Ascending aorta (tissue), 2 donors: ENCODE measurements at places on chromosomes 3 and 15. TPM values are rescaled to one million over a fixed set of nuclear protein-coding genes. Genes with fewer than 3 reads are reported as not detected.
A peak's percentile ranks its signal among the peaks of the same experiment; 100 is the strongest.

GRCh38 chr15:67358391-67358790, 103.8 kb downstream of the IQCH start:
- no peak overlapping the region for H3K4me3 ChIP-seq
- no peak overlapping the region for H3K27ac ChIP-seq
- no peaks in the 10 kb centered on the region for H3K4me1 ChIP-seq
- no peaks in the 10 kb centered on the region for H3K36me3 ChIP-seq

DNA sequence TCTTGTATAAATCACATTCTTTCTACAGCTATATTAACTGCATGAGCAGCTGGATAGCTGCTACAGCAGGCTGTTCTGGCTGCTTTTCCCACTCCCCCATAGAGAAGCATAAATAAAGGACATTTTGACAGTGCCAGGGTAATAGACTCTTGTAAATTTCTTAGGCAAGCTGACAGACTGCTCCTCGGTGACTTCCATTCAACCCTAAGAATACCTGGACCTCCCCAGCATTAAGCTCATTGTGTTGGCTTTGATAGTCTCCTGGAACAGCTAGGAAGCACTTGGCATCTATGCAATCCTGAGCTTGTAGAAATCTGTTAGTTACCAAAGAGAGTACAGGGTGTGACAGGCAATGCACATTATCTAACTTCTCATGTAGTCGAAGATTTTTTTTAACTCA, 475.4 kb downstream of the AGBL1 start:
- no peaks in the 10 kb centered on the region for H3K27me3 ChIP-seq
- no peak overlapping the region for H3K4me3 ChIP-seq
- DNase-seq, result no peak
- no peaks in the 10 kb centered on the region for H3K36me3 ChIP-seq
- H3K4me1 ChIP-seq, result no peaks in the 10 kb centered on the region
- H3K27ac ChIP-seq, result no peak overlapping the region

DNA sequence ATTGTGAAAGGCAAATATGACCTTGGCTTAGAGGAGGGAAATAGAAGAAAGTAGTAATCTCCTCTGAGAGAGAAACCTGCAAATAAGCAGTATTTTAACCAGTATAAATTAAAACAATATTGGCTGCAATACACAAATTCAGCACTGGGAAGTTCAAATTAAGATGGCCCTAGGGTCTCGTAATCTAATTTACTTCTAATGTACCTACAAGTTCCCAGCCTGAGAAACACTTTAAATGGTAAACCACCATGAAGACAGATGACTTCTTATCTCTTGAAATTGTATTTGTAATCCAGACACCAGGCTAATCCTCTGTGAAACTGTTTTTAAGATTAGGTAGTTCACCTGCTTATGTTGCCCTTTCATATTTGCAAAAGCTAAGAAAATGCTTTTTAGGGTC, 199.7 kb downstream of the CADPS start:
- no peaks in the 10 kb centered on the region for H3K27me3 ChIP-seq
- H3K27ac ChIP-seq, result no peak overlapping the region
- H3K36me3 ChIP-seq, result no peaks in the 10 kb centered on the region
- no peaks in the 10 kb centered on the region for H3K4me1 ChIP-seq
- no peak overlapping the region for H3K4me3 ChIP-seq

DNA sequence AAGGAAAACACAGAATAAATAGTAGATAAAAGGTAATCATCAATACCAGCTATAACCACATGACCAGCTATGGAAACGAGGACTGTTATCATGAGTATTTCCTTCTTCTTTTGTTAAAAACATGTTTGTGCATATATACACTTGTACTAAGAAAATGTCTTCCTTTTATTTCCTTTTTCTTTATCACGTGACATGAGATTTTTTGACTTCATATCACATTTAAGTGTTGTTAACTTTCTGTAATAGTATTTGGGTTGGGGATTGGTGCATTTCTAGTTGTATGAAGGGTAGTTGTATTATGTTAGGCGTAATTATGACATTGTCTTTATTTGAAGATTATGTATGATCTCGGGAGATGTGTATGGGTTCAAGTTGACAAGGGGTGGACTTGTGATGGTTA, 278.5 kb upstream of the ZNF385D start:
- H3K4me1 ChIP-seq, result no peaks in the 10 kb centered on the region
- H3K27me3 ChIP-seq, result no peaks in the 10 kb centered on the region
- no peak for DNase-seq
- no peaks in the 10 kb centered on the region for H3K36me3 ChIP-seq
- H3K27ac ChIP-seq, result no peak overlapping the region
- no peak overlapping the region for H3K4me3 ChIP-seq

DNA sequence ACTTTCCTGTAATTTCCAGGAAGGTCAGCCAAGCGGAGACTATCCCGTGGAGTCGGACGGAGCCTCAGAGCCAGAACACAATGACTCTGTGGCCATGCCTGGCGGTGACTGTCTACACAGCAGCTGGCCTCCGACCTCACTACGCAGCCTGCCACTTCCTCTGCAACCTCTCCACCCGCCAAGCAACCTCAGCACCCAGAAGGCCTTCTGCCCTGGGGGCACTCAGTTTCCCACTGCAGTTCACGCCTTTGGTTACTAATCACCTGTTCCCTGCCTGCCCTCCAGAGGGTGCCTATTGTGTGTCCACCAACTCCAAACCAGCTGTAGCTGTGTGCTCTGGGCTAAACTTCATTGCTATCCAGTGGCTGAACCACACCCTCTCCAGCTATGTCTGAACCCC, 44.0 kb downstream of the TM2D3 start:
- DNase-seq, result no peak
- H3K4me1 ChIP-seq, result no peaks in the 10 kb centered on the region
- no peaks in the 10 kb centered on the region for H3K27me3 ChIP-seq
- H3K27ac ChIP-seq, result no peak overlapping the region
- no peaks in the 10 kb centered on the region for H3K36me3 ChIP-seq

DNA sequence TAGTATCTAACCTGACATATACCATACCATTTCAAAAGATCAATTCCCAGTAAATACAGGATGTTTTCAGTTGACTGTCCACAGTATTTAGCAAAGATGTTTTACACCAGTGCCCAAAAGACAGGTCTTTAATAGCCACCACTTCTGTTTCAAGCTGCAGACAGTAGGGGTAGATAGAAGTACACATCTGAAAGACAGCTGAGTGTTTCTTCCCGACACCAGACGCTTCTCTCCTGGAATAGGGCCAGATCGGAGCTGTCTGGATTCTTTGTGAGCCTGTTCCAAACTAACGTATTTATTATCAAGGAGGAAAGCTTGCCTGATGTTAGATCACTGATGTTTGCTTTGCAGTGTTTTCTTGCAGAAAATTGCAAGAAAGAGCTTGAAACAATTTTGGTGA, 136.1 kb upstream of the RBMS3 start:
- H3K36me3 ChIP-seq, result no peaks in the 10 kb centered on the region
- no peaks in the 10 kb centered on the region for H3K27me3 ChIP-seq
- DNase-seq, result no peak
- H3K4me3 ChIP-seq, result no peak overlapping the region

GRCh38 chr3:87318617-87319021, 42.2 kb upstream of the POU1F1 start:
- H3K36me3 ChIP-seq, result no peaks in the 10 kb centered on the region
- no peak for DNase-seq
- H3K4me3 ChIP-seq, result no peak overlapping the region
- H3K4me1 ChIP-seq, result no peaks in the 10 kb centered on the region

DNA sequence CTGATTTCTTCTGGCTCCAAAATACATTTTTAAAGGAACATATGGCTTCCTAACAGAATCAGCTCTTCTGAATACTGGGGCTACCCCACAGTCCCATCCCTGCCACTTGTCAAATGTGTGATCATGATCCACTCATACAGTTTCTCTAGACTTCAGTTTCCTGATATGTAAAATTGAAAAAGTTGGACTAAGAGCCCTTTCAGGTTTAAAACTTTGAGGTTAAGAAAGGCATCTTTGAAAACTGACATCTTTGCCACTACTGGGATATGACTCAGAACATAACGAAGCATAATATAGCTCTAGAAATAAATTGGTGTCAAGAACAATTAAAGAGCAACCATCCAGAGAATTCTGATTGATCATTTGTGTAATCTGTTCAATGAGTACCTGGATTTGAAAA, 248.3 kb downstream of the IL5RA start:
- no peak for DNase-seq
- no peak overlapping the region for H3K4me3 ChIP-seq
- H3K27ac ChIP-seq, result no peak overlapping the region
- no peaks in the 10 kb centered on the region for H3K36me3 ChIP-seq
- no peaks in the 10 kb centered on the region for H3K27me3 ChIP-seq
- no peaks in the 10 kb centered on the region for H3K4me1 ChIP-seq

GRCh38 chr3:108053483-108053882, 37.3 kb downstream of the CD47 start:
- peak overlapping the region; percentile 31 for H3K27ac ChIP-seq
- no peaks in the 10 kb centered on the region for H3K4me1 ChIP-seq
- H3K27me3 ChIP-seq, result no peaks in the 10 kb centered on the region
- peaks cover 13% of the 10 kb centered on the region for H3K36me3 ChIP-seq
- H3K4me3 ChIP-seq, result no peak overlapping the region

- no peak for DNase-seq
- H3K4me3 ChIP-seq, result no peak overlapping the region
- H3K36me3 ChIP-seq, result no peaks in the 10 kb centered on the region
- H3K4me1 ChIP-seq, result no peaks in the 10 kb centered on the region
- no peaks in the 10 kb centered on the region for H3K27me3 ChIP-seq
- no peak overlapping the region for H3K27ac ChIP-seq
These were observed 24.8 kb upstream of the MEIS2 start for GRCh38 chr15:37125143-37125542.

DNA sequence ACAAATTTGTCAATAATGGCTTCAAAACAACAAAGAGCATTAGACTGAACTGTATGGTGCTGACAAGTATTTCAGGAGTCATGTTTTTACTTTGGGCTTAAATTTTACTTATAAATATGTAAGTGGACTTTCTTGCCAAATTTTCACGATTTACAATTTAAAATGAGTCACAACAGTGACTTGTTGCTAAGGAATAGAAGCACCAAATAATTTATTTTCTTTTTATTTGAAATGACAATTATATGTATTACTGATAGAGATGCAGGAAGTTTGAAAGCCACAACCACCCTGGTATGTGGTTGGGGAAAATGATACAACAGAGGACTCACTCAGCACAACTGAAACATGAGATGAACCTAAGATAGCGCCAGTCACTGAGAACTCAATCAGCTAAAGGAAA, 90.3 kb downstream of the FMN1 start:
- H3K27me3 ChIP-seq, result no peaks in the 10 kb centered on the region
- no peak for DNase-seq
- no peak overlapping the region for H3K27ac ChIP-seq
- H3K4me3 ChIP-seq, result no peak overlapping the region
- H3K4me1 ChIP-seq, result no peaks in the 10 kb centered on the region

DNA sequence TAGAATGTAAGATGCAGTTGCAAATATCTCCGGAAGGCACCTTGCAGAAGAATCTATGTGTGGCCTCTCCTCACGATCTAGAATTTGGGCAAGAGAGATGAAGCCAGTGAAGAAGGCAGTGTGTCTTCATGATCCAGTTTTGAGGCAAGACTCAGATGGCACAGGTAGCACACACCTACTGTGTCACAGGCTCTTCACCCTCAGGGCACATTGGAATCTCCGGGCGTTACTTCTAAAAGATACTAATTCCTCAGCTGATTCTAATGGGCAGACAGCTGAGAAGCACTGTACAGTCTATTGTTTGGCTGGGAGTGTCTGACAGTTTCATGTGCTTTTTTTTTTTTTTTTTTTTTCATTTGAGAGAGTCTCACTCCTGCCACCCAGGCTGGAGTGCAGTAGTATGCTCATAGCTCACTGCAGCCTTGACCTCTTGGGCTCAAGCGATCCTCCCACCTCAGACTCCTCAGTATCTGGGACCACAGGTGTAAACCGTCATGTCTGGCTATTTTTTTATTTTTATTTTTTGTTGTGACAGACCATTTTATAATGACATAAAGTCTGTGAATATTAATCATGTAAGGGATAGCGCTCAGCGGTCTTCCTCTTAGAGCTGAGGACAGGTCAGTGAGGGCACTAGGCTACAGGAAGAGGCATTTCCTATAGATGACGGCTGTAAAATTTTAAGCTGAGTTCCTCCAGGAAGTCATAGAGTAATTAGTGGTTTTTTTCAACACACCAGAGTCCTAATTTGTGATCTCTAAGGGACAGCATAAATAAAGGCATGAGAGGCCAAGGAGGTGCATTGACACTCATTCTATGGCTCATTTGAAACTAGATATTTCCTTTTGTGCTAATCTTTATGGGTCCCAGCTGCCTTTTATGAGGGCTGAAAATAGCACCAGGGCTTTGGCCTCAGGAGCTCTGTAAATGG, 4.0 kb downstream of the C3orf52 start:
- H3K27ac ChIP-seq, result no peak overlapping the region
- no peak overlapping the region for H3K4me3 ChIP-seq
- no peaks in the 10 kb centered on the region for H3K36me3 ChIP-seq

- no peak overlapping the region for H3K4me3 ChIP-seq
- peaks cover 5% of the 10 kb centered on the region for H3K4me1 ChIP-seq
- H3K36me3 ChIP-seq, result no peaks in the 10 kb centered on the region
- DNase-seq, result no peak
- H3K27me3 ChIP-seq, result no peaks in the 10 kb centered on the region
These were observed 184.1 kb upstream of the MBNL1 start for GRCh38 chr3:152084441-152085158.

DNA sequence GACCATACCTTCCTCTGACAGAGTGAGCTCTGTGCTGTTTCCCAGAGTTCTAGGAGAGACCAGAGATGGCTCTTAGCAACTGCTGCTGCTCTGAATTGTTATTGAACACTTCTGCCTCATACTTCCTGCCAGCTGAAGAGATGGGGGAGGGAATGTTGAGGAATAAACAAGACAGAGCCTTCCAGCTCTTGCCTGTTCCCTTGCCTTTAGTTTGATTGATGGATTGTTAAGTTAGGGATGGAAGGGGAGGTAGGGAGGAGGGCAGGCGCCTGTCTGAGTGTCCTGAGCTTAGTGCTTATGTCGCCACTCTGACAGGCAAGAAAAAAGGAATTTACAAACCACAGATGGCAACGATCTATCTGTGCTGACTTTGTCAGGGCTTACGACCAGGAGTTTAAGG, 42.8 kb downstream of the ZNF609 start:
- H3K4me3 ChIP-seq, result no peak overlapping the region
- no peaks in the 10 kb centered on the region for H3K27me3 ChIP-seq
- no peak overlapping the region for H3K27ac ChIP-seq
- peaks cover 10% of the 10 kb centered on the region for H3K4me1 ChIP-seq

DNA sequence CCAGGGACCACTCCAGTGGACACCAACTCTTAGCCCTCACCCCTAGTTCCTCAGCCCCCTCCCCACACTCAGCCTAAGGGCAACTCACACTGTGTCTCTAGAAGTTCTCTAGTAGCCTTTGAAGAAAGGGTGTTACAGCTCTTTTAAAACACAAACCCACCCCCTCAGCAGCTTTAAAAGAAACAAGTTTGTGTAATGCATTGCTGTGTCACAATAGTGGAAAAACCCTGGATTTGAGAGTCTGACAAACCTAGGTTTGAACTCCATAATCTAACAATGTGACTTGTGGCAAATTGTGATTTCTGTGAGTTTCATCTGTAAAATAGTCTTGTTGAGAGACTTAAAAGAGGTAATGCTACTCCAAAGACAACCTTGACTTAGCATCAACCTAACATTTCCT, 54.0 kb downstream of the PLCH1 start:
- H3K36me3 ChIP-seq, result no peaks in the 10 kb centered on the region
- H3K4me3 ChIP-seq, result no peak overlapping the region
- DNase-seq, result no peak
- H3K27me3 ChIP-seq, result no peaks in the 10 kb centered on the region
- no peaks in the 10 kb centered on the region for H3K4me1 ChIP-seq

CLDN1 gene
- 0.53 TPM for total RNA-seq

HDC gene
- not detected for total RNA-seq

ZNF774 gene
- total RNA-seq, result 0.21 TPM

C3orf20 gene
- not detected for total RNA-seq

DGKG gene
- total RNA-seq, result 11.1 TPM

DUOX1 gene
- total RNA-seq, result 2.7 TPM

PDIA5 gene
- 21.3 TPM for total RNA-seq

SAXO2 gene
- not detected for total RNA-seq

SEMA3F gene
- 75.0 TPM for total RNA-seq
